ENCODE measurements at places on chromosomes 3 and 15.
A peak's percentile ranks its signal among the peaks of the same experiment; 100 is the strongest.

DNA sequence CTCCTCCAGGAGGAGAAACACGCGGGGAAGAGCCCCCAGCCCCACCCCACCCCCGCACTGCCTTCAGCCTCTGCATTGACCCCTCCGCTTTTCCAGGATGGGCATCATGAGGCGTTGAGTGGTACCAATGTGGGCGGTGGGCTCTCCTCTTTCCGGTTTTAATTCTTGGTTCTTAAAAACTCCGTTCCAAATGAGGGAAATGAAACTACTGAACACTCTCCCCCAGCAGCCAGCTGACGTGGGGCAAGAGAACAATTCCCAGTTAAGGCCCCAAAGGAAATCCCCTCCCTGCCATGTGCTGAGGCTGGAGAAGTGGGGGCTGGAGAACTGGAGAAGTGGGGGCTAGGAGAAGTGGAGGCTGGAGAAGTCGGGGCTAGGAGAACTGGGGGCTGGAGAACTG lies 5.3 kb upstream of the NRROS start:
- no peak for DNase-seq

GRCh38 chr3:56422316-56422715 lies 46.0 kb downstream of the ERC2 start:
- no peak for DNase-seq

- no peak for DNase-seq
Observed at GRCh38 chr3:143337387-143337786, 217.8 kb downstream of the CHST2 start.

DNA sequence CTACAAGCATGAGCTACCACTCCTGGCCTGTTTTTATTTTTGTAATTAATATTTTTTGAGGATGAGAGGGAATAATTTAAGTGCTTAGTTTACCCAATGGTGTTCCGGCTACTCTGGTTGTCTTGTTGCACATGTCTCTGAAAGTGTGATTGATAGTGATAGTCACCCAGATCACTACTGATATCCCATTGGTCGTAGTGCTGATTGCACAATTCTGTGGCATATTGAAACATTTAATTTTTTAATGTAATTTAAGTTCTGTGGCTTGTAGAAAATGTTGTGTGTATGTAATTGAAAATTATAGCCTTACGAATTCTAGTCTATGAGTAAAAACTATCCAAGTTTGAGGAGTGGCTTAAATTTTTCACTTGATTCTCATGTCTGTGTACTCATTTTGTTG lies 11.9 kb downstream of the ARIH2 start:
- no peak for DNase-seq

- no peak for DNase-seq
Observed at GRCh38 chr3:82386647-82387046, 625.2 kb upstream of the GBE1 start.

- no peak for DNase-seq
Observed at GRCh38 chr3:38009807-38010591, 19.4 kb downstream of the VILL start.

- no peak for DNase-seq
Observed at GRCh38 chr15:94228611-94229010, 2.8 kb upstream of the MCTP2 start.

DNA sequence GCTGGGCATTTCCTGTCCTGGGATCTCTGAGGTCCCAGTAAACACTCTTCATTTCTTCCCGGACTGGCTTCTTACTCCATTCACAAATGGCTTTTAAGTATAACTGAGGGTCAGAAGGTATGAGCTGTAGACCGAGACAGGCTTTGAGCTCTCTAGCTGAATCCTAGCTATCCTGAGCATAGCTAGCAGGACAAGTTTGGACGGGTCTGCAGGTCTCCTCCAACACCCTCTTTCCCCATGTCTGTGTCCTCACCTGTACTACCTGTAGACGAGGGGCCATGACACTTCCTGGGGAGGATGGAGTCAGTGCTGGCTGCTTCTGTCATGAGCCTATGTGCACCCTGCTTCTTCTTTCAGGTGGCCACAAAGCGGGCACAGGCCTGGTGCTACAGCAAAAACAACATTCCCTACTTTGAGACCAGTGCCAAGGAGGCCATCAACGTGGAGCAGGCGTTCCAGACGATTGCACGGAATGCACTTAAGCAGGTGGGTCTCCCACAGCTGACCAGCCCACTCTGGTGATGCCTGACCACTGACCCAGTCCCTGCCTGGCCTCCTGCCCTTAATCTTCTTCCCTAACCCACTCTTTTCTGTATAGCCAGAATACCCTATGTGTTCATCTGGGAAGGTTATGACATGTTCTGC lies 72.1 kb upstream of the ACAD9 start:
- no peak for DNase-seq

- no peak for DNase-seq
Observed at GRCh38 chr15:88484682-88485331, 17.3 kb downstream of the MRPS11 start.

DNA sequence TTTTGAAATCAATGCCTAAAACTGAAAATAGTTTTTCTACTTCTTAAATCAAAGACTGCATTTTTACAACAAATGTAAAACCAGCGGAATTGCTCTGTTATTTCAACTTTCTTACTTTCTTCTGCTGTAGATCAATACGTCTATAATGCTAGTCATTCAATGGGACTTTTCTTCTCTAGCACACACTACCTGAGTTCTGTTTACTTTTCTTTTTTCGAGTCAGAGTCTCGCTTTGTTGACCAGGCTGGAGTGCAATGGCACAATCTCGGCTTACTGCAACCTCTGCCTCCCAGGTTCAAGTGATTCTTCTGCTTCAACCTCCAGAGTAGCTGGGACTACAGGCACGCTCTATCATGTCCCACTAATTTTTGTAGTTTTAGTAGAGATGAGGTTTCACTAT lies 40.7 kb upstream of the KIF23 start:
- no peak for DNase-seq

DNA sequence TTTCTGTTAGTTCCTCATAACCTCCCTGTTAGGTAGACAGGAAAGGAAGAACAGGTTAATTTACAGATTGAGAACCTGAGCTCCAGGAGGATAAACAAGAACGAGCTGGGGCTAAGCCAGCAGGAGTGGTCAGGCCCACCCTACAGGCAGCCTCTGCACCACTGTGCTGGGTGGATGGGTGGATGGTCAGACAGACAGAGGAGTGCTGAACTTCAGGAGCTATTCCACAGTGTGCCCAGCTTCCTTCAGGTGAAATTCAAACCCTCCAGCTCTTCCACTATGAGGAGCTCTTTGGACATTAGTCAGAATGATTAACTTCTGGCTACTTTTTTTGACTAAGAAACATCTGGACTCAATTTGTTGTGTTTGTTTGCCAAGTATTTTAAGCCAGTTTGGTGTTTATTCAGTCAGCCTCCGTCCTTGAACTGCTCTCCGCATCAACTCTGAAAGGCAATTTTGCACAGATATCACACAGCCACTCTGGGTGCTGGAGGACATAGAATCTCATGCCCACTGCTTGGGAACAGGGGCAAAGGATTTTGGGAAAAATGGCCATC lies 361.9 kb downstream of the CLSTN2 start:
- no peak for DNase-seq

DNA sequence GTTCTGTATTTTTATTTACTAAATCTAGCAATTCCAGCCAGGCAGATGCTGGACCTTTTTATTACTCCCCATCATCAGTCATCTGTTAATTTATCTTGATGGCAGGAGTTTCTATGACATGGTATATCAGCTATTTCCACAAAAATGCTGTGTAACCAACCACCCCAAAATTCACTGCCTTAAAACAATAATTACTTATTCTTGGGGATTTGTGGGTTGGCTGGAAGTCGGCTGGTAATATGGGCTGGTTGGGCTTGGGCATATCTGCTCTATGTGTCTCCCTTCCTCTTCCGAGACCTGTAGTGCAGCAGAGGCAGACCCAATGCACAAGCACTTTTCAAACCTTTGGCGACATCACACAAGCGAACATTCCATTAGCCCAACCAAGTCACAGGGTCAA lies 92.1 kb upstream of the UBE2E1 start:
- DNase-seq = no peak

DNA sequence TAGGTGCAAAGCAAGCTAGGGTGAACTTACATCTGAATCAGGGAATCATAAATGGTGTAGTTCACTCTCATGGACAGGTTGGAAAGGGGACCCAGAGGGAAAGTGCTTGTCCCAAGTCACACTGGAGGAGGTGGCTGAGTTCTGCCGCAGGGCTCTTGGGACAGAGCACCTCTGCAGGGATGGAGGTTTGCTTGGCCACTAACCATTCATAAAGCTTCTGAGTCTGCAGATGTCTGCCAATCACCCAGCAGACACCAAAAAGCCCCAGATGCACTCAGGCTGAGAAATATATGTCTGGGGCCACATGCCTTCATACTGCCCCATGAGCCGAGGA lies 17.9 kb upstream of the RTP2 start:
- no peak for DNase-seq

- DNase-seq = no peak
Observed at GRCh38 chr15:74585191-74585590, 30.4 kb upstream of the CLK3 start.

GRCh38 chr3:26293329-26293844 lies 329.2 kb upstream of the LRRC3B start:
- no peak for DNase-seq

DNA sequence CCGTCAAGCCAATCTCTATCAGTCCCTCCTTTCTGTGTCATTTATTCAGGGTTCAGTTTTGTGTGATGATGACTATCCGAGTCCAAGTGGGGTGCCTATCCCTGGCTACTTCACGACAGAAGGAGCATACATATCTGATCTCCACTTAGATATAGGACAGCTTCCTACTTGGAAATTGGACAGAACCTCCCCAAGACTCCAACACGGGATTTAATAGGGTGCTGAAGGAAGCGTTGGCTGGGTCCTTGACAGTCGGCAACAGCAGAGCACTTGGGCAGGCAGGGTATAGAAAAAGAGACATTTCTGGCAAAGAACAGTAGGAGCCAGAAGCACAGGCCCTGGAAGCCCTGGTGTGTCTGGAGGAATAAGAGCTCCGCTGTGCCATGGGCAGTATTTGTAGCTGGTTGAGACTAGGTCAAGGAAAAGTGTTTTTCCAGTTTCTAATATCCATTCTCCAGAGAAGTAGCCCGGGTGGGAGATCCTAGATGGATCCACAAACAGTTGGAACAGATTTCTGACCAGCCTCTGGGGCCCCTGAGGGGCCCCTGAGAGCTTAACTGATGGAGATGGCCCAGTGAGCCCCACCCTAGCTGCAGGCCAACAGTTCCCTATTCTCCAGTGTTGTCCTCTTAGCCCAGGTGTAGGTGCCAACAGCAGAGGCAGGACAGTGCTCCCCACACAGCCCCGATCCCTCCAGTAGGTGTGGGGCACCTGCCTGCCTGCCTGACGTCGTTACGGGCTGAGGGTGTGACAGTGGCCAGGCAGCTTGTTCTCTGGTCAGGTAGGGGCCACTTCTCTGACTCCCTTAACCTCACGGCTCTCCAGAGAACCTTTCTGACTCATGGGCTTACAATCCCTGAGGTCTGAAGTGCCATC lies 130.8 kb downstream of the CHCHD6 start:
- DNase-seq = peak; percentile 21

GRCh38 chr3:34405159-34405558 lies 606.7 kb downstream of the PDCD6IP start:
- DNase-seq = no peak

Data from sigmoid colon (tissue), 7 donors.